Hepatocyte (in vitro differentiated cells): ENCODE measurements at places on chromosomes 7 and 10.

- peak; percentile 6 for DNase-seq
These were observed 1071.5 kb upstream of the C7orf33 start for GRCh38 chr7:147519062-147519461.

DNA sequence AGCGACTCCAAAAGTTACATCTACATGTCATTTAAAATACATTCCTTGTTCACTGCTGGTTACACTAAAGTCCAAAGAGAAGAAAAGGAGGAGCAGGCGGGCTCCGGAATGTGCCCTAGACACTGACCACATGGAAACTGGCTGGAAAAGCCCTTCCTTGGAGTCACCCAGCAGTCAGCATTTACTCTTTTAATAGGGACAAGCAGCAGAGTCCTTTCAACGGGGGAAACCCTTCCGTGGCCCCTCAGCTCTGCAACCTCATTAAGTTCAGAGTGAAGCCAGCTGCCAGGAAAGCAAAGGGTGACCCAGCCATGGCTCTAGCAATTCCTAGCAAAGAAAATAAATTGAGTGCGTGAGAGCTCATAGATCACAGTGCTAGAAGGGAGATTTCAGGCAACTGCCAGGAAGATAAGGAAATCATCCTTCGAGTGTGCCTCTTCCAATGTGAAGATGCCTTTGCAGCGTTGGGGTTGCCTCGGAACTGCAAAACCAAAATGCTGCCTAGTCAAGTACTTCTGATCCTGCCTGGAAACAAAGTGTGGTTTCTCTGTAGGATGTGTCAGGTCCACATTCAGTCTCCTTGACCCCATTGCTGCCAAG lies 101.6 kb downstream of the SORBS1 start:
- DNase-seq, result peak; percentile 58

DNA sequence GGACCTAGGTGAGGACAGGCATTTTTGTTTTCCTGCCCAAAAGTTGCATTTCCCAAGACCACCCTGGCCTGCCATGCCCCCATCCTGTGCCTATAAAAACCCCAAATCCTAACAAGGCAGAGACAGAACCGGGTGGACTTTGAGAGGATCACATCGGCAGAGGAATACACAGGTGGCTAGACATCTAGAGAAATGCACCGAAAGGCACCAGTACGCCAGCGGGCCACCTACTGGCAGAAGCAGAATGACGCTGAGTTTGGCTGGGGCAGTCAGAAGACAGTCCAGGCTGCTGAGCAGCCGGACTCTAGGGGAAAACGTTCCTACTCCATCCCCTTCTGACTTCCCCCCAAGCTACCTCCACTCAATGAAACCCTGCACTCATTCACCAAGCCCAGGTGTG lies 2.8 kb downstream of the AKR1C4 start:
- no peak for DNase-seq

DNA sequence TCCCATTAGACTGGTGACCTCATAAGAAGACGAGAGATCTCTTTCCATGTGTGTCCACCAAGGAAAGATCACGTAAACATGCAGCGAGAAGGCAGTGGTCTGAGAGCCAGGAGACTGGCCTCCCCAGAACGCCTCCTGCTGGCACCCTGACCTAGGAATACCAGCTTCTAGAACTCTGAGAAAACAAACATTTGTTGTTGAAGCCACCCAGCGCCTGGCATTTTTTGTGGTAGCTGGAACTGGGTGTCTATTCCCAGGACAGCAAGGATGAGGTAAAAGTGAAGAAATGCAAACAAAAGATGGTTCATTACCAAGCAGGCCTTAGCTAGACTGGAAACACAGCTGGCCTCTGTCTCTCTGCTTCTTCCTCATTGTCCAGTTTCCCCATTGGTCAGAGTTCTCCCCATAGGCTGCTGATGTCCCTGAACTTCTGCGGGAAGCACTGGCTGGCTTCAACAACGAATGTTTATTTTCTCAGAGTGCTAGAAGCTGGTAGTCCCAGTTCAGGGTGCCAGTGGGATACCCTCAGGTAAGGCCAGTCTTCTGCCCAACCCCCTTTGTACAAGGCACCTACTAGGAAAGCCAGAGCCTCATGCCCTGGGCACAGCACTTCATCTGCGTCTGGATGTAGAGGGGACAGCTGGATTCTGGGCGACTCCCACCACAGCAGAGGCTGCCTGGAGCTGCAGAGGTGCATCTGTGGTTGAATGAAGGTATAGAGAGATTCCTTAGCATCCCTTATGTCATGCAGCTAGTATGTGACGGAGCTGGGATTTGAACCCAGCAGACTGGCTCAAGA lies 304.9 kb downstream of the TCERG1L start:
- no peak for DNase-seq

GRCh38 chr10:93454736-93455135 lies 27.4 kb downstream of the MYOF start:
- no peak for DNase-seq

DNA sequence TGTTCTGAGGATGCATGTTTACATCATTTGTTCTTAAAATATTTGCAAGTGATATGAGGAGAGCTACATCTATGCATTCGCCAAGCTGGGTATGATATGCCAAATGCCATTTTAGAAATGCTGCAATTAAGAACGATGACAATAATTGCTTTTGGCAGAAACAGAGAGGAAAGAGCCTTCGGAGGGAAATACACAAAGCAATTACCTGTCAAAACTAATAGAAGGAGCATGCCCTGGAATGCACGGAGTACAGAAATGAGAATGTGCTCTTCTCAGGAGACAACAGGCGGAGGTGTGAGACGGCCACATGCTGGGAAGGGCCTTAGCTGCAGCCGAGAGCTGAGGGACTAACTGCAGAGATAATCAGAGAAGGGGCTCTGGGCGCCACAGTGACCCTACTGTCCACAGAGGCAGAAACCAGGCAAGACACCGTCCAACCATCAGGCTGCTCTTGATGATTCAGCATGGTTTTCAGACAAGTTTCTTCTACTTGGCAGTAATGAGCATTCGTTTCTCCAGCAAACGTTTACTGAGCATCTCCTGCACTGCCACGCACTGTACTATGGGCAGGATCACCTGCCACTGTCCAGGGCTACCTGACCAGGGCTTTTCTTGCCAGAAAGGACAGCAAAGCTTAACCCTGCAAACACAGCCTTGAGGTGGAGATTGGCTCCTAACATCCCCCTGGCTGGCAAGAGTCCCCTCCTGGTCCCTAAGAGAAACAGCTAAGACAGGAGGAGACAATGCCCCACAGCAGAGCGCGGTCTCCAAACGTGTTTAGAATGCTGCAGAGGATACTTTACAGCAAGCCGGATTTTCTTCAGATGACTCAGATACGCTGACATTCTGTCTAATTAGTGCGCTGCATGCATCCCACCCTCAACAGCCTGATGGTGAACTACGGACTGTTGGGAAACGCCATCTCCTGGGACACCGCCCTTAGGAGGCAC lies 18.1 kb downstream of the VIPR2 start:
- DNase-seq, result no peak

DNA sequence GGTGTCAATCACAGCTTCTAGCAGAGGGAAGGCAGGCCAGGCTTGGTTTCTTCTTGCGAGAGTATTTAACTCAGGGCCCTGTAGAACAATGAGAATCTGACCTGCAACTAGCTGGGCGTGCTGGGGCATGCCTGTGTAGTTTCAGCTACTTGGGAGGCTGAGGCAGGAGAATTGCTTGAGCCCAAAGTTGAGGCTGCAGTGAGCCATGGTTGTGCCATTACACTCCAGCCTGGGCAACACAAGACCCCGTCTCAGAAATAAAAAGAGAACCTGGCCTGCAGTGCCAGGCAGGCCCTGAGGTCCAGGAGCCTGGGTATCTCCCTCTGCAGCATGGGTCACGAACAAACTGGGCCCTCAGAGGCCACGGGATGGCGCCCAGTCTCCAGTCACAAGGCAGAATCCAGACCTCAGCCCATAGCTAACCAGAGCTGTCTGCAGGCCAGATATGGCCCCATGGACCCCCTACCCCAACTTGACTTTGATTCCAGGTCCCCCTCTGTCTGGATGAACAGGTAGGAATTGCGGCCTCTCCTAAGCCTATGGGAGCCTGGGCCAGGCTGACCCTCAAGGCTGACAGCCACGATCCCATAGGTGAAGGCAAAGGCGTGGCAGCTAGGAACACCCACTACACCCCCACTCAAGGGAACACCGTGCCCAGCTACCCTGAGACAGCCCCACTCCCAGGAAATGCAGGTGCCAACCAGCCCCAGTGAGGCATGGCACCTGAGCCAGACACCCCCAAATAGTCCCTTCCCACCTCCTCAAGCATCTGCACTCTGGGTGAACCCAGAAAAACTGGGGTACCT lies 102.7 kb upstream of the TNRC18 start:
- DNase-seq, result peak; percentile 68
